Left hindlimb (tissue), 1 donor: ENCODE measurements at places on chromosomes 4 and X.

GRCh38 chr4:90792696-90793095, 665.5 kb downstream of the CCSER1 start:
- no peak for DNase-seq

- peak; percentile 69 for DNase-seq
Observed at GRCh38 chrX:39477762-39478120, 620.0 kb downstream of the BCOR start.

DNA sequence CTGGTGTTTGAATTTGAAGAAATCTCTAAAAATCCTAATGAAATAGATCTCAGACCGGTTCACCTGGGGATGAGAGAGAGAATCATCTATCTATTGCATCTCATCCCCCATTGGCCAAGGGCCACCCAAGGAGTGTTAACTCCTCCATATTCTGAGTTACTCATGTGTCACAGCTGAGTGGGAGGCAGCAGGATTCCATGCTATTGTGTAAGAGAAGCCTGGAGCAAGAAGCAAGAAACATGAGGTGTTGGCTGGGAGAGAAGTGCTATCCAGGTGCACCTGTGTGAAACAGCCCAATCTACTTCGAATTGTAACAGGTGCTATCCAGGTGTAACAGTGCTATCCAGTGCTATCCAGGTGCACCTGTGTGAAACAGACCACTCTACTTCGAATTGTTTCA, 150.3 kb upstream of the MAOA start:
- no peak for DNase-seq

DNA sequence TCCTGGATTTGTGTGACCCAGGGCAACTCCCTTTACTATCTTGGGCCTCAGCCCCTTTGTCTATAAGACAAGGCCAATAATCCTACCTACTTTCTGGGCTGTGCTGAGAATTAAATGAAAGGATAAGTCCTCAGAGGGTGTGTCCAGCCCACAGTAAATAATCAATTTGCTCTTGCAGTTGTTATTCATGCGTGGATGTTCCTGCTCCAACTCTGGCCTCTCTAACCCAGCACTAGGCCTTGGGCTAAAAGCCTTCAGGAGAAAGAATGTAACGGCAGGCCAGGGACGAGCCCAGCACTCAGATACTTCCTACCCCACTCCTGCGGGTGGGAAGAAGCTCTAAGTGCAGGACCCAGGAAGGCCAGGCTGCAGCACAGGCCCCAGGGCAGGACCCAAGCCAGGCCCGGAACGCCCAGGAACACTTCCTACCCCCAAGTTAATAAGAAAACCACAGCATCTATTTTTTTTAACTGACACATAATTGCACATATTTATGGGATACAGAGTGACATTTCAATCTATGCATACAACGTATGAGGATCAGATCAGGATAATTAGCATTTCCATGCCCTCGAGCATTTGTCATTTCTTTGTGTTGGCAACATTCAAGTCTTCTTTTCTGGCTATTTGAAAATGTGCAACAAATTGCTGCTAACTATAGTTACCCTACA, 179.6 kb upstream of the RBPJ start:
- DNase-seq = no peak

- DNase-seq = no peak
Observed at GRCh38 chr4:47686294-47686872, 151.5 kb downstream of the CORIN start.

- DNase-seq = no peak
Observed at GRCh38 chrX:39725928-39726619, 371.7 kb downstream of the BCOR start.

- DNase-seq = no peak
Observed at GRCh38 chrX:110746014-110746413, 49.6 kb downstream of the CHRDL1 start.

- DNase-seq = no peak
Observed at GRCh38 chrX:18997916-18998315, 14.0 kb upstream of the PHKA2 start.

DNA sequence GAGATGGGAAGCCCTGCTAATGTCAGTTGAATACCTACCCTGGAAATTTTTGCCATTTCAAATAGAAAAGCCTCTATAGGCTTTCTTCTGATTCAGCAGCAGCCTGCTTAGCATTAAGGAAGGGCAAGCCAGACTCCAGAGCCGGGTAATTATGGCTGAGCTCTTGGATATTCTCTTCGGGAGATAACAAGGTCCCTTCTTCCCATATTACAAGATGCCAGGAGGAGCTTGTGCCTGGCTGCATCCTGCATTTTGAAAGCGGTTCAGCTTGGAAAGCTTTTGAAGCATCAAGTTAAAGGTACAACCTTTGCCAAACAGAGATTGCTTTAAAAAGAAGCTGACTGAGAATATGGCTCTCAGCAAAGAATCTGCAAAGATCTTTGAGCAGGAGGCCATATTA, 399.6 kb upstream of the RPS6KA3 start:
- no peak for DNase-seq
